Central memory CD8-positive, alpha-beta T cell (primary cell): ENCODE measurements at places on chromosomes 11 and 22.

- H3K27ac ChIP-seq, result no peak overlapping the region
- H3K36me3 ChIP-seq, result peaks cover 6% of the 10 kb centered on the region
- no peak for DNase-seq
- H3K4me3 ChIP-seq, result no peak overlapping the region
- H3K4me1 ChIP-seq, result no peaks in the 10 kb centered on the region
These were observed 23.1 kb downstream of the CCDC34 start for GRCh38 chr11:27339941-27340340.

DNA sequence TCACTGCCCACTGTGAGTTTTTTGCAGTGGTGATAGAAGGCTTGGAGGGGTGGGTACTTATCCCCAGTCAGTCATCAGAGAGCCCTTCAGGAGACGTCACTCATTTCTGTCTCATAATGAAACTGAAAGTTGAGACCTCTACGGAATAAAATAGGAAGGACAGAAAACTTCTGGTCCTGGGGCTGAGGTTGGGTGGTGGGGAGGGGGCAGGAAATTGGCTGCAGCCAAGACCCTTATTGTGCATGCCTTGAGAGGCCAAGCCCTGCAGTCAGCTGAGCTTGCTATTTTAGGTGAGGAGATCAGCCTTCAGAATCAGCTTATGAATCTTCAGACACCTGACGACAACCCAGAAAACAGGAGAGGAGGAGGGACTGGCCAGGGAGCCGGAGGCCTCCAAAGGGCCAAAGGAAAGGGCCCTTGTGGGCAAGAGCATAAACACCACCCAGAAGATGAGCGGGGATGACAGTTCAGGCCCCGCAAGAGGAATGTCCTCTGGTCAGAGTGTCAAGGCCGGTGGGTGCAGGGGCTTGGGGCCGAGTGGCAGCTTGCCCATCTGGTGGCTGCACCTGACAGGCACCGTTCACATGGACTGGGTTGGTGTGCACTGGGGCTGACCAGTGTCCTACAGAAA, 17.9 kb upstream of the ADA2 start:
- peak overlapping the region; percentile 96 for H3K27ac ChIP-seq
- peaks cover 2% of the 10 kb centered on the region for H3K36me3 ChIP-seq
- no peaks in the 10 kb centered on the region for H3K27me3 ChIP-seq
- H3K4me1 ChIP-seq, result peaks cover 14% of the 10 kb centered on the region
- peak overlapping the region; percentile 83 for H3K4me3 ChIP-seq
- no peak for DNase-seq

DNA sequence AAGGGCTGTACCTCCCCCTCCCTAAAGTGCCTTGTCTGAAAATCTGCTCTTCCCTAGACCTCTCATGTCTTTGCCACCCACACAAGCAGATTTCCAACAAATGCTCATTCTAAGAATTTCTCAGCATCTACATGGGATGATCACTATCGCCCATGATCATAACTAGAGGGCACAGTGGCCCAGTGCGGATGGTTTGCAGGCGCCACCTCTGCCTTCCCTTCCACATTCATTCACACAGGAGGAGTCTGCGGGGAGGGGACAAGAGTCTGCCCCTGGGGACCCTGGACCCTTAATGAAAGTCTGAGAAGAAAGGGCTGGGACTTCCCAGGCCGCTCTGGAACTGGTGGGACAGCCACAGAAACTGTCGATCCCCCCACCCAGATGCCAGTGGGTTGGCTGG, 28.9 kb downstream of the KCTD17 start:
- peaks cover 8% of the 10 kb centered on the region for H3K27me3 ChIP-seq
- H3K4me3 ChIP-seq, result peak overlapping the region; percentile 68
- DNase-seq, result no peak
- peaks cover 30% of the 10 kb centered on the region for H3K4me1 ChIP-seq

GRCh38 chr11:61963282-61964057, 4.0 kb downstream of the FTH1 start:
- no peak for DNase-seq
- H3K27ac ChIP-seq, result peak overlapping the region; percentile 94
- H3K36me3 ChIP-seq, result peaks cover 65% of the 10 kb centered on the region
- peaks cover 47% of the 10 kb centered on the region for H3K4me1 ChIP-seq
- H3K27me3 ChIP-seq, result no peaks in the 10 kb centered on the region
- peak overlapping the region; percentile 90 for H3K4me3 ChIP-seq

GRCh38 chr11:111694851-111695250, 71.3 kb downstream of the PPP2R1B start:
- no peak for DNase-seq
- peaks cover 27% of the 10 kb centered on the region for H3K4me1 ChIP-seq
- H3K36me3 ChIP-seq, result peaks cover 2% of the 10 kb centered on the region
- no peak overlapping the region for H3K27ac ChIP-seq
- H3K4me3 ChIP-seq, result no peak overlapping the region

- peak; percentile 59 for DNase-seq
- H3K4me3 ChIP-seq, result peak overlapping the region; percentile 82
- no peaks in the 10 kb centered on the region for H3K27me3 ChIP-seq
- H3K4me1 ChIP-seq, result peaks cover 79% of the 10 kb centered on the region
These were observed 64.2 kb downstream of the MED15 start for GRCh38 chr22:20571531-20572007.

DNA sequence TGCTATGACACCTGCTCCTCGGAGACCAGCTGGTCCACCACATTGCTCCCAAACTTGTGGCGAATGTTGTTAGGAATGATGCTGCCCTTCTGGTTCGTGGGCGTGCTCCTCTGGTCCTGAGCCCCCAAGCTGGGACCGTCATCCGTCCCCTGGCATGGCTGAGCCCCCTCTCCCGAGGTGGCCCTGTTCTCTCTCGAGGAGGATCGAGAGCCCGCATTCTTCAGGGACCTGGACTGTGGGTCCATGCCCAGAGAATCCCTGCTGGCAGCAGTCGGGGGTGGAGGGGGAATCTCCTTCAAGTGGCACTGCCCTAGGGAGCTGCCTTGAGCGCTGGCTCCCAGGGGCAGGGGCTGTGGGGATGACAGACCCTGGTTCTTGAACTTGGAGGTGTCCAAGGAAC, 17.4 kb downstream of the TST start:
- no peak overlapping the region for H3K27ac ChIP-seq
- H3K4me1 ChIP-seq, result no peaks in the 10 kb centered on the region
- peaks cover 68% of the 10 kb centered on the region for H3K27me3 ChIP-seq
- H3K36me3 ChIP-seq, result no peaks in the 10 kb centered on the region

DNA sequence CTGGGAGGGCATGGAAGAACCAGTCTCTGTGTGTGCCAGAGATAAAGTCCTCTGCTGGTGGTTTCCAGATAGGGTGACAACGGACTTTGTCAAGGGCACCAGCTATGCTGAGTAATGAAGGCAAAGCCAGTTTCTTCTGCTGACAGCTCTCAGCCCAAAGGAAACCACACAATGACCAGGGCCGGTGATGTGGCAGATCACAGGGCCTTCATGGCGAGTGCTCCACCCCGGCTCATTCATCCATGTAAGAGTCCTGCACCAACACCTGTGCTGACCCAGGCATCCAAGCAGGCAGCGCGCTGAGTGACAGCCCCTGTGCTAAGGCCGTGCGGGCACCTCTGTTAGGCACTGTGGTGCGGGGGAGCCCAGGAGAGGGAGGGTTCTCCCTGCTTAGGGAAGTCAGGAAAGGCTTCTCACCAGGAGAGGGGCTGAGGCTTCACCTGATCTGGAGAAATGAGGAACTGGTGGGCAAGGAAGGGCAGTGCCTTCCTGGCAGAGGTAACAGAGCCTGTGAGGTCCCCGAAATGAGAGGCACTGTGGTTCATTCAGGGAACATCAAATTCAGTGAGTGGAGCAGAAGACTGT, 33.8 kb downstream of the TP53I11 start:
- no peak for DNase-seq
- H3K4me1 ChIP-seq, result no peaks in the 10 kb centered on the region
- H3K4me3 ChIP-seq, result no peak overlapping the region

DNA sequence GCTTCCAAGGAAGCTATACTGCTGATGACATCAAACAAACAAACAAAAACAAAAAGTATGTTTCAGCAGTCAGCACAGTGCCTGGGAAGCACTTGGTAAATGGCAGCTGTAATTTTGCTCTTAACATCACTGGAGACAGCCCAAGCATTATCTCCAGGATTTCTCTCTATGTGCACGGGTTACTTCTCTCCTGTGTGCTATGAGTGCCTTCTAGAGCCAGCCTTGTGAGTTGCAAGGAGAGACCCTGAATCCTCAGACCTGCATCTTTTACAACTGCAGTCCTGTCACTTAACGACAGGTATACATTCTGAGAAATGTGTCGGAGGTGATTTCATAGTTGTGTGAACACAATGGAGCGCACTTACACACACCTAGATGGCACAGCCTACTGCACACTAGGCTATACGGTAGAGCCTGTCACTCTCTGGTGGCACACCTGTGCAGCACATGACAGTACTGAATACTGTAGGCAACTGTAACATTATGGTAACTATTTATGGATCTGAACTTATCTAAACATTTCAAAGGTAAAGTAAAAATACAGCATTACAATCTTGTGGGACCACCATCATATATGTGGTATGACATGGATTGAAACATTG, 662.5 kb upstream of the B3GAT1 start:
- no peaks in the 10 kb centered on the region for H3K4me1 ChIP-seq
- H3K27ac ChIP-seq, result no peak overlapping the region
- H3K27me3 ChIP-seq, result peaks cover 25% of the 10 kb centered on the region
- peaks cover 2% of the 10 kb centered on the region for H3K36me3 ChIP-seq
- DNase-seq, result no peak
- no peak overlapping the region for H3K4me3 ChIP-seq

- H3K27ac ChIP-seq, result no peak overlapping the region
- H3K4me3 ChIP-seq, result no peak overlapping the region
- no peaks in the 10 kb centered on the region for H3K4me1 ChIP-seq
- peaks cover 20% of the 10 kb centered on the region for H3K27me3 ChIP-seq
These were observed 116.8 kb upstream of the GRAMD1B start for GRCh38 chr11:123313262-123313661.

DNA sequence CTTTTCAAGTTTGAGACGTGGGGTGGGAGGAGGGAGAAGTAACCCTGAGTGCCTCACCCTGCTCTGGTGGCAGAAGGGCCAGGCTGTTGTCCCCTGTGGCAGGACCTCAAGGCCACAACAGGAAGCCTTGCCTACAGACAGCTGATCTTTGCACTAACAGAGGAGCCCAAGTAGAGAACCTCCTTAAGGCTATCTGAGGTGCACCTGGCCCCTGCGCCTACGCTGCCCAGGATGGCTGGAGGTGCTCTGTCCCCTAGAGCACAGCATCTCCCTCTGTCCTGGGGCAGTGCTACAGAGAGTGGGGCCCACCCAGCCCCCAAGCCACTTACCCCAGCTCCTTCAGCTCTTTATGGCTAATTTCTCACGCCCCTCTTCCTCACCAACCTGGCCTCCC, 27.0 kb downstream of the MYO7A start:
- H3K27ac ChIP-seq, result no peak overlapping the region
- no peaks in the 10 kb centered on the region for H3K27me3 ChIP-seq
- H3K4me1 ChIP-seq, result peaks cover 27% of the 10 kb centered on the region

- H3K36me3 ChIP-seq, result peaks cover 3% of the 10 kb centered on the region
- no peak for DNase-seq
- no peak overlapping the region for H3K27ac ChIP-seq
- no peaks in the 10 kb centered on the region for H3K4me1 ChIP-seq
- peaks cover 28% of the 10 kb centered on the region for H3K27me3 ChIP-seq
These were observed 68.2 kb downstream of the GALNT18 start for GRCh38 chr11:11553573-11553972.

DNA sequence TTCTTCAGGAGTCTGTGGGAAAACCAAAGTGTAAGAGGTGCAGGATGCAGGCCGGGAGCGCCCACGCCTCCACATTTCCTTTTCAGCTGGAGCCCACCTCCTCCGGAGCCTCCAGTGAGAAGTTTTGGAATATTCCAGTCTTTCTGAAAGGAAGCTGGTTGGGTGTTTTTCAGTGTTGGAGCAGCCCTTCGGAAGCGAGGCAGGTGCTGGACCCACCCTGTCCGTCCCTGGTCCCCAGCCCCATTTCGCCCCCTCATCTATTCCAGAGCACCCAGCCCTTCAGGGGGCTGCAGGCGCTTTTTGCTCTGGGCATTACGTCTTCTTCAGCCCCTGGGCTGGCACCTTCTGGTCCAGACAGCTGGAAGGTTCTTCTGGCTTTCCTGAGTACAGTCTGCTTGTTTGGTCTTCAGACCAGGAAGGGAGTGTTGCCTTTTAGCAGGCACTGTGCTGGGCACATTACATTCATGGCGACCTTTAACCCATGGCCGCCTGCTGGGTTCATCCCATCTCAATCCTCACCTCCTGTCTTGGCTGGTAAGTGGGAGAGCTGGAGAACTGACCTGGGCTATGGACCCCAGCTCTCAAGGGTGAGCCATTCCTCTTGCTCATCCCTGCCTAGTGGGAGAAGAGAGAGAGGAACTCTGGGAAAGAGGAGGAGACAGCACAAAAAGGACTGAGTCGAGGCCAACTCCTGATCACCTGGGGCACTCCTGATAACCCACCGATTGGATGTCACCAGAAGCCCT, 710 bp upstream of the THY1 start:
- DNase-seq, result no peak
- H3K27me3 ChIP-seq, result peaks cover 96% of the 10 kb centered on the region
- no peak overlapping the region for H3K27ac ChIP-seq
- H3K4me3 ChIP-seq, result peak overlapping the region; percentile 46

DNA sequence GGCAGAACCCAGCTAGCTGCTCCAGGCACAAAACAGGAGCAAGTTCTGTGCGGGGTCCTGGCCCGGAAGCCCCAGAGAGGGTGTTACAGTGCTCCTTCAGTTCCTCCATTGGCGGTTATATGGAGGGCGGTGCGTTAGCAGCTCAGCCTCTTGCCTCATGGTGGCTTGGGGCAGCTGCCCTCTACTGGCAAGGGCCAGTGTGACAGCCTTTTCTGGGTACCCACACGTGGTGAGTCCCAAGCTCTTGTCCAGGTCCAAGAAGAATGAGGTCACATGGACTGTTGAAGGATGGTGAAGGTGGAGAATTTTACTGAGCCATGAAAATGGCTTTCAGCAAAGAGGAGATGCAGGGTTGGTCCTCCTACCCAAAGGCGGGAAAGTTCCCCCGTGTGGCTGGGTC, 100.5 kb downstream of the WT1 start:
- H3K36me3 ChIP-seq, result no peaks in the 10 kb centered on the region
- H3K4me1 ChIP-seq, result peaks cover 19% of the 10 kb centered on the region
- peaks cover 74% of the 10 kb centered on the region for H3K27me3 ChIP-seq
- H3K4me3 ChIP-seq, result no peak overlapping the region

GRCh38 chr11:113397212-113397611, 9.6 kb downstream of the ANKK1 start:
- H3K4me3 ChIP-seq, result no peak overlapping the region
- no peaks in the 10 kb centered on the region for H3K27me3 ChIP-seq
- H3K4me1 ChIP-seq, result no peaks in the 10 kb centered on the region
- DNase-seq, result no peak

DNA sequence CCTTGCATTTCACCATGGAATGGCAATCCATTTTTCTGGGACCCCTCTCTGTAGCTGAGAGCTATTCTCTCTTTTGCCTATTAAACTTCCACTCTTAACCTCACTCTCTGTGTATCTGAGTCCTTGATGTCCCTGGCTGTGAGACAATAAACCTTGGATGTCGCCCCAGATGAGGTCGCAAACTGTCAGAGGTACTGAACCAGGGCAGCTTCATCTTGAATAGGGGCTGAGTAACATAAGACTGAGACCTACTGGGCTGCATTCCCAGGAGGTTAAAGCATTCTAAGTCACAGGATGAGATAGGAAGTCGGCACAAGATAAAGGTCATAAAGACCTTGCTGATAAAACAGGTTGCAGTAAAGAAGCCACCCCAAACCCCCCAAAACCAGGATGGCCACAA, 68.0 kb downstream of the RSF1 start:
- no peak for DNase-seq
- no peak overlapping the region for H3K4me3 ChIP-seq
- peaks cover 9% of the 10 kb centered on the region for H3K36me3 ChIP-seq
- peaks cover 39% of the 10 kb centered on the region for H3K4me1 ChIP-seq
- H3K27ac ChIP-seq, result no peak overlapping the region
